GM18507 (cell line): ENCODE measurements at places on chromosomes 13 and 19.

DNA sequence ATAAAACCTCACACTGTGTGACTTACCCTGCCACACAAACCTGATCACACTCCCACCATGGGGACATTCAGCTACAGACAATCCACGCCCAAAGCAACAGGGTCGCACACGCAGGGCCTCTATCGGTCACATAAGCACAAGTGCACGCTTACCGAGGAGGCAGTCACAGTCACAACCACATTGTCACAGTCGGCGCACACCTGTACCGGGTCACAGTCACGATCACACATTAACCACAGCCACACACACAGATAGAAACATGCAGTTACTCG is 579 bp downstream of the ZNF566 start:
- DNase-seq, result no peak

- no peak for DNase-seq
Measured at GRCh38 chr13:43761616-43762315, 25.0 kb downstream of the ENOX1 start.

DNA sequence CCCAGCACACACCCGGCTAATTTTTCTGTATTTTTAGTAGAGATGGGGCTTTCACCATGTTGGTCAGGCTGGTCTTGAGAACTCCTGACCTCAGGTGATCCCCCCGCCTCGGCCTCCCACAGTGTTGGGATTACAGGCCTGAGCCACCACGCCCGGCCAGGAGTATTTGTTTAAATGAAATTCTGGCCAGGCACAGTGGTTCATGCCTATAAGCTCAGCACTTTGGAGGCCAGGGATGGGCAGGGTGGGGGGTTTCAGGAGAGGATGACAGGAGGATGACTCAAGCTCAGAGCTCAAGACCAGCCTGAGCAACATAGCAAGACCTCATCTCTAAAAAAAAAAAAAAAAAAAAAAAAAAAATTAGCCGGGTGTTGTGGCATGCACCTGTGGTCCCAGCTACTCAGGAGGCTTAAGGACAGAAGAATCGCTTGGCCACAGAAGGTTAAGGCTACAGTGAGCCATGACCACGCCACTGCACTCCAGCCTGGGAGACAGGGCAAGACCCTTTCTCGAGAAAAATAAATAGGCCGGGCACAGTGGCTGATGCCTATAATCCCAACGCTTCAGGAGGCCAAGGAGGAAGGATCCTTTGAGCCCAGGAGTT is 8.2 kb upstream of the DHDH start:
- no peak for DNase-seq

DNA sequence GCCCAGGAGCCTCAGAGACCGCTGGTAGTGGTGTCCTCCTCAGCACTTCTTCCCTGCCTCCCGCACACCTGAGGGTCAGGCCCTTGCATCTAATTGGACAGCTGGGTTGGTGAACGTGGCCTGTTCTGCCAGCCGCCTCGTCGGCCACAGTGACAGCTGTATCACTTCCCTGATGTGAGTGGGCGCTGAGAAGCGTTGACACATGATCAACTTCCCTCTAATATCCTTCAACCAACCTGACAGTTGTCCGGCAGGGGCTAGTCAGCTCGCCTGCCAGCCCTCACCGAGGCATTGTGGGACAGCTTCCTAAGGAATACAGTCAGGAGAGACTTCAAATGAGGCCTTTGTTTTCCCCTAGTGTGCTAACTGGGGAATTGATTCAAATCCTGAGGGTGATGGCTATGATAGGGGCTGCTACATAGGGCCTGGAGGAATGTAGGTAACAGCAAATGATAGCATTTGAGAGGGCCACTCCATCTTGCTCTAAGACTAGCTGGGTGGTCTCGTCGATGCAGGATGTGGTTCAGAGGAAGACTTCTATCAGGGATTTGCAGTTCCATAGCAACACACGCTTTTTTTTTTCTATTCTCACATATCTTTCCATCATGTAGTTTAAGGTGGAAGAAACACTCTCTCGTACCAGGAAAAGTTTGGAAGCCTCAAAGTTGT is 230.8 kb downstream of the TSHZ3 start:
- no peak for DNase-seq

DNA sequence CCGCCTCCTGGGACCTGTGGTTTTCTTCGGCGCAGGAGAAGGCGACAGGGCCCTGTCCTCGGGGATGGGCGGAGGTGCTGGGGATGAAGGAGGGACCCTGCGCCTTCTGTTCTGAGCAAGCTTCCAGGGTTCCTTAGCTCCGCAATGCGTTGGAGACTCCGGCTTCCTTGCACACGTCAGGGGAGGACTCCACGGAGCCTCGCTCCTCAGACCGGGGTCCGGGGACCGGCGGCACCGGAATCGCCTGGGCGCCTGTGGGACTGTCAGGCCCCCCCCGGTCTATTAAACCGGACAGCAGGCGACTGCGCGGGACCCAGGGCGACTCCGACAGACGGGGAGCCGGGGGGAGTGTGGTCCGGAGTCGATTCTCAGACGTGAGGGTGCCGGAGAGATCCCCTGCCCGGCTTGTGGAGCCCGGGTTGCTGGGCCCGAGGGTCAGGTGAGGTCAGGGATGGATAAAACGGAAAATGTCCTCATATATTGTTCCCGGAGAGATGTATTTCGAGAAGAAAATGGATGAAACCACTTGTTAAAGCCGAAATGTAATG is 227.4 kb downstream of the TEX29 start:
- DNase-seq, result no peak

- no peak for DNase-seq
Measured at GRCh38 chr19:6415591-6416190, 8.9 kb downstream of the KHSRP start.
